Left renal cortex interstitium (tissue), 4 donors: ENCODE measurements at places on chromosomes 16 and 17.

DNA sequence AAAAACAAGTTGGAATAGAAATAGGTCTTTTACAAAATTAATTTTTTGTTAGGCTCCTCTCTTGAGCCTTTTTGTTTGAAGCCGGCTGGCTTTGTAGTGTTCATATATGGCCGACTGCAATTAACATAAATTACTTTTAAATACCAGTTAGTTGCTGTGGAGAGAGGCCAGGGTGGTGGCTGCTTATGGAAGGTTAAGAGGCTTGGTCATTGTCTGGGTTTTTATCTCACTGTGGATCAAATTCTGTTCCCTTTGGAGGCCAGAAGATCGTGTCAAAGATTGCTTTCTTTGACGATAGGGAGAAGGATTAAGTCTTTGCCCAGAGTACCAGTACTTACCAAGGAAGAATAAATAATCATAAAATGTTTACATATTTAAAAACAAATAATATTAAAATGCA is 39.9 kb downstream of the MSI2 start:
- no peak for DNase-seq

DNA sequence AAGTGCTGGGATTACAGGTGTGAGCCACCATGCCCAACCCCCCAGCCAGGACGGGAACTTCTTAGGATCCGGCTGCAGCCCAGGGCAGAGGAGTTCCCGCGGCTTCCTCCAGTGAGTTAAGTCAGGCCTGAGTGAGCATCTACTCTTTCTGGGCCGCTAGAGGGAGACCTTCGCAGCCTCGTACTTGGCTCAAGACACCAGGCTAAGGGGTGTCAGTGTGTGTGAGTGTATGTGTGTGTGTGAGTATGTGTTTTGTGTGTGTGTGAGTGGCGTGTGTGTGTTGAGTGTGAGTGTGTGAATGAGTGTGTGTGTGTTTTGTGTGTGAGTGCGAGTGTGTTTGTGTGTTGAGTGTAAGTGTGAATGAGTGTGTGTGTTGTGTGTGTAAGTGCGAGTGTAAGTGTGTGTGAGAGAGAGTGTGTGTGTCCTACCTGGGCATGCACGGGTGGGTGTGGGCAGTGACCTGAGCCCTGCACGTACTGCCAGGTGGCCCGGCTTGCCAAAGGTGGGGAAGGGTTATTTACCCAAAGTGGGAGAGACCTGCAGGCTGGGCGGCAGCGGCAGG is 58.5 kb downstream of the TMEM235 start:
- peak; percentile 56 for DNase-seq

DNA sequence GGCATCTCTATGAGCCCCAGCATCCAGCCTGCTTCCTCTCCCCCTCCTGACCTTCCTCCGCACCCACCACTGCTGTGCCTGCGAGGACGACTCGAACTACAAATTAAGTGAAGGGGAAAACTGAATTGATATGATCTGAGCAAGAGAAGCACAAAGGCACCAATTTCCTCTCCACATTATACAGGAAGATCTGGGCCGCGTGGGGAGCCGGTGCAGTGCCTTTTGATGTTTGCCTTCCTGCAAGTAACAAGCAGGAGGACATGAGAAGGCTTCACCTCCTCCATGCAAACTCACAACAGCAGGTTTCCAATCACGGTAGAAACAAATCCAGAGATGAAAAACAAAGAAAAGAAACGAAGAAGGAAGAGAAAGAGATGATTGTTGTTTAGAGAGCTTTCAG is 57.8 kb upstream of the MMP2 start:
- DNase-seq: no peak

DNA sequence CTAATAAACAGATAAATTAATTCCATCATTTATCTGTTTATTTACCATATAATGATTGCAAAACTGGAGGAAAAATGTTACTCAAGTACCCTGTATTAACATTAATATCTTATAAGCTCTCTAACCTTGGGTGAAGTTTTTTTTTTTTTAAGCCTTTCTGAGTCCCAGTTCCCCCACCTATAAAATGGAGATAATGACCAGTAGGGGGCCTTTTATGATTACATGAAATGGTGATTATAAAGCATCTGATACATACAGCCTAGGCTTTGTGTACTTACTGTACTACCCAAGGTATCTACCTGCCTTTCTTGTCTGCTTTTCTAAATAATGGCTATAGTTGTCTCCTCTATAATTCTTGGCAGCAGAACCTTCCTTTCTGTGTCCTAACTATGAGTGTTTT is 22.6 kb downstream of the LRRC36 start:
- no peak for DNase-seq

DNA sequence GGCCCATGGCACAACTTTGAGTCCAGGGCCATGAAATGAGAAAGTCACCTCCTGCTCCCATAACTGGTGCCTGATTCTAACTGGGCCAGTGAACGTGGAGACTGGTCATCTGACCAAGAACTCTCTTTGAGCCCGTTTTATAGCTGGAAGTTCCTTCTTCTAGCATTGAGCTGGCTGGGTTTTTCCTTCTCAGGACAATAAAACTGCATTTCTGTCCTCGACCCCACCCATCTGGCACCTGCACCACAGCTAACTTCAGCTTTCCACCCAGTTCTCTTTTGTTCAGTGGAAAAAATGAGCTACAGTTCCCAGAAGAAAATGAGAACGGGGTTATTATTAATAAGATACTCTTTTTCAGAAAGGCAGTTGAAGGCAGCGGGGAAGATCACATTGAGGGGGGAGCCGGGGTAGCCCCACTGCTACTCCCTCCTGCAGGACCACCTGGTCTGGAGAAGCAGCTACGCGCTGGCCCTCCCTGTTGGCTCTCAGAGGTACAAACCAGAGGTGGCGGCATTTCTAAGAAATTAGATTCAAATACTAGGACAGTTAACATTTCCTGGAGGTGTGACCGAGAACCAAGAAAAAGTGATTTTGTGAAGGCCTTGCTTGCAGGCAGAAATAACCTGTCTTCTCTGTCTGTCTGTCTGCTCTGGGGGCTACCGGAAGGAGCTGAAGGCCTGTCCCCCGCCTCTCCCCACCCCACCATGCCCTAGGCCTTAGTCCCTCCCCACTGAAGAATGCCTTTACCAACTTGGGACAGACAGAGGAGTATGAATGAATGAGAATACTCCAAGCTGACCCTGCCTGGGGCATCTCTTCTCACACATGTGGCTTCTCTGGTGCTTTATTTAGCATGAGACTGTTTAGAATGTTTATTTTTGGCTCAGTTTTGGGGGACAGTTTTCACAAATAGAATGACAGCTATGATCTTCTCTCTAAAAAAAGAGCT is 123.9 kb downstream of the XYLT1 start:
- no peak for DNase-seq

GRCh38 chr16:78209951-78210661 is 110.7 kb downstream of the WWOX start:
- no peak for DNase-seq
